ENCODE measurements at places on chromosomes 1 and 21.

- DNase-seq = no peak
Observed at GRCh38 chr1:91101328-91101727, 79.5 kb upstream of the ZNF644 start.

DNA sequence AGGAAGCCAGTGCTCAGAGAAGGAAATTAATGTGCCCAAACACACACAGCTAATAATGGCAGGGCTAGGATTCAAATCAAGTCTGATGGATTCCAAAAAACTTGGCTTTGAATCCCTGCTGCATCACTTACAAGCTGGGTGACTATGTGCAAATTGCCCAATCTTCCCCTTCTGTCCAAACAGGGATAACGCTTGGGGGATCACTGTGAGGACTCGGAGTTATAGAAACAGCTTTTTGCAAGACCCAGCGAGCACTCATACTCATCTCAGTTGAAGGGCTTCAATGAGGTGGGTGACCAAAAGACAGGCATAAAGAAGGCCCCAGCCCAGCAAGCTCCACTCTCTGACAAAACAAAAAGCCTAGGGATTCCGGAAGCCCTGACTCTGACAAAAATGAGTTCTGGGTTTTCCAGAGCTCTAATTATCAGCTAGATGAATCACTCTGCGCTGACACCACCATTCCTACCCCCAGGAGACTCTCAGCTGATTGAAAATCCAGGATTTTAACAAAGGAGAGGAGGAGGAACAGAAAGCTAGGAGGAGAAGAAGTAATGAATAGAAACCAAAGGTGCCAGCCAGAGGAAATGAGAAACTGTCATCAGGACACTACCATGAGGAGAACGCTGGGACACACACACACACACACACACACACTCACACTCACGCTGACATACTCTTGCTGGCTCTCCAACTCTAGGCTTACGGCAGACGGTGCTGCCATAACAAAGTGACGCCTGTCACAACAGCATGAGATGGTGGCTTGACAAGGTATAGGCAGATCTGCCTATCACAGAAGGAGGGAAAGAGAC is 1.6 kb upstream of the STK40 start:
- DNase-seq = peak; percentile 78

- DNase-seq = no peak
Observed at GRCh38 chr1:151661751-151662150, 49.9 kb downstream of the SNX27 start.

DNA sequence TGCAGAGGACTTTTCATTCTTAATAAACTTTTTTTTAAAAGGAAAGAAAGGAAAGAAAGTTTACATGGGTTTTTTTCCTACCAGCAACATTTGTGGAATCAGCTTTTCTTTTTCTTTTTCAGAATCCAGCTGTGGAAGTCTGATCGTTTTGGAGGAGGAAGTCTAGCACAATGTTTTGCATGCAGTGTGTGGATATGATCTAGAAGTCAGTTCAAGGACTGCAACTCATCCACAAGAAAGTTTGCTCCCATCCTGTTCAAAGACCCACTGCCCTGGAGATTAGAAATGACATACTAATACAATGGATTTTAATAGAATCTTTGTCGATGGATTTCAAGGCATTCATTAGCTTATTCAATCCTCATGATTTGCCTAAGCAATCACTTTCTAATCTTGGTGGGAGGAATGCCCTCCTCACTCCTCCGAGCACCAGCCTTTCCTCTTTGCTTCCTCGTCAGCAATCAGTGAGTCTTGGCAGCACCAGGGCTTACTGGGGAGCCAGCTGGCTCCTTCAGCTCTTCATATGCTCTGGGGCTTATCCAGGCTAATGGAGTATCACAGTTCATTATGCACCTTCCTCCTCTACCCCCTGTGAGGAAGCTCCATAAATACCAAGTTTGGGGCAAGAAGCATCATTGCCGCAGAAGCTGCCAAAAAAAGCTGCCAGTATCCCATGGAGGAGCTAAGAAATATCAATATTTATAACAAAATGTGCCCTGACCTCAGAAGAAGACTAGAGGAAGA is 392.3 kb upstream of the PKN2 start:
- DNase-seq = no peak

GRCh38 chr1:99352821-99353220 is 88.5 kb downstream of the PLPPR4 start:
- no peak for DNase-seq

- DNase-seq = no peak
Observed at GRCh38 chr1:2351723-2352122, 39.6 kb downstream of the MORN1 start.

- no peak for DNase-seq
Observed at GRCh38 chr1:224851848-224852261, 77.6 kb upstream of the DNAH14 start.

DNA sequence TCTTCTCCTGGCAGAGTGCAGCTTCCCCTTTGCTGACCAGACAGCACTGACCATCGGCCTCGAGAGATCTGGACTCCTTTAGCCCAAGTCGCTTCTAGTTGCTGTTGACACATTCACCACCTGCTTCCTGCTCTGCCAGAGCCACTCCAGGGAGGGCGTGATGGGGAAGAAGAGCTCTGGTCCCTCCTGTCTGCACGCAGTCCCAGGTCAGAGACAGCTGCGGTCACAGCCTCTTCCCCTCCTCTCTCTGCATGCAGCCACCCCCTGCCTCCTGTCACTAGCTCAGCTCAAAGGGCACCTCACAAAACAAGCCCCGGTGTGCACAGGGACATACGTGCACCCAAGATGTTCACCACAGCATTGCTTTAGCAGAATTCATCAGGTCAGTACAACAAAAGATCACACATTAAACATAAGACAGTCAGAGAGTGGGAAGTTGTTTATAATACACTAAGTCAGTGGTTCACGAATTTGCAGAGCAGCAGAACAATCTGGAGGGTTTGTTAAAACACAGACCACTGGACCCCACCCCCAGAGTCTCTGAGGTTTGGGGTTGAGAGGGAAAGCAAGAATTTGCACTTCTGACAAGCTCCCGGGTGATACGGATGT is 132.9 kb downstream of the SYF2 start:
- DNase-seq = no peak

- DNase-seq = peak; percentile 20
Observed at GRCh38 chr1:91884459-91885212, 1.3 kb downstream of the TGFBR3 start.

GRCh38 chr1:35443768-35444518 is 113.3 kb downstream of the KIAA0319L start:
- DNase-seq = no peak

- no peak for DNase-seq
Observed at GRCh38 chr1:39940980-39941871, 13.7 kb upstream of the MFSD2A start.

DNA sequence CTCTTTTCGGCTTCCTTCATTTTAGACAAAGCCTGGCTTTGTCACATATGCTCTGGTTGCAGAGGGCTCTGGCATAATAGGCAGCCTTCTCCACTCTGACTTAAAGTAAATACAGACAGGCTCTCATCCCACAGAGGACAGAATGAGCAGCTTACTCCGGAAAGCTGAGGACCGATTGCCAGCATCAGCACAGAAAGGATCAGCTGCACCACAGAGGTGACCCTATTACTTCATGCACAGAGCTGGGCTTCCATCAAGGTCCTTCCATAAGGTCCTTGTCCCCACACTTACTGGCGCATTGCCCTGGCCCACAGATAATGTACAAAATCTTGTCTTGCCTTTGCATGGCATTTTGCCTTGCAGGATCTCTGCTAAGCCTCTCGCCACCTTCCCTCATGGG is 67.6 kb downstream of the SEC16B start:
- no peak for DNase-seq

DNA sequence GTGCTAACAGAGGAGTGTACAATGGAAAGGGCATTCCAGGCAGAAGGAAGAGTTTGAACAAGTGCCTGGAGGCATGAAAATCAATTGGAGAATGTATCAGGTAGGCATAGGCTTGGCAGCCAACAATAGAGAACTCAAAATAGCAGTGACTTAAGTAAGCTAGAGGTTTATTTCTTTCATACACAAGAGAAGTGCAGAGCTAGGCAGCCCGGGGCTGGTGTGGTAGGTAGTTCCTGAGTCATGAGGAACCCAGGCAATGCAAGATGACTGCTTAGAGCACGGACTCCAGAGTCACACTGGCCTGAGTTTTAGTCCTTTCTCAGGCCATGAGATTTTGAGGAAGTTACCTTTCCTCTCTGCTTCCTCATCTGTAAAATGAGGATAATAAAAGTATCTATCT is 74.8 kb upstream of the LRRN2 start:
- no peak for DNase-seq
